Brain microvascular endothelial cell (primary cell): ENCODE measurements at places on chromosomes 3 and 15.

DNA sequence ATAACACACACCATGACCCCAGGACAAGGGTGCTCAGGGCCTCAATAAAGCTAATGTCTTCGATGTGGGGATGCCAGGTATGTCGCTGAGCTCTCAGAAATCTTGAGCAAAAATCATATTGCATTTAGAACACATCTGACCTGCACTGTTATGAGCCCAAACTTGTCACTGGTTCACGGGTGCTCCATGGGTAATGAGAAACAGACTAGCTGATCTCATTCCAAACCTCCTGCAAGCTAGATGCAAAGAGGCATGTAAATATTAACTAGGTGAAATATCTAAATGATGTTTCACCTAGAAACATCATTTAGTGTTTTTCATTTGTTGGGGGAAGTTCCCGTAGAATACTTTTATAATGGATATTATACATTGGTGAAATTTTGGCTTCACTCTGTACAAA is 549.4 kb downstream of the OCA2 start:
- DNase-seq, result no peak

- DNase-seq, result no peak
Observed at GRCh38 chr3:58955308-58955707, 94.5 kb downstream of the CFAP20DC start.

GRCh38 chr3:193879864-193880242 is 256.1 kb upstream of the HES1 start:
- no peak for DNase-seq

DNA sequence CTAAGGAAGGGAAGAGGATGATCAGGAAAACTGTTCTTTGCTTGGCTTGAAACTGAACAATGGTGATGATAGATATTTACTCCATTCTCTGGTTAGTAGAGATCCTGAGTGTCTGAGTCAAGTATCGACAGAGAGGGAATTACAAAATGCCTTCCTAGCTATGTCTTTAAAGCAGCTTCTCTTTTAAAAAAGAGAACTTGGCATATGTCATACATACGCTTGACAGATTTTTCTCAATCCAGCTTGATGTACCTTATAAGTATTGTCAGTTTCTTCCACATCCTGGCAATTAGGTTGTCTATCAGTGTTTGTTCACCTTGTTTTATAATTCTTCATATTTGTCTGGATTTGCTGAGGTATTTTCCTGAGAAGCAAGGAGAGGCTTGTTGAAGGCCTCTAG is 5.0 kb upstream of the EPHB1 start:
- no peak for DNase-seq

DNA sequence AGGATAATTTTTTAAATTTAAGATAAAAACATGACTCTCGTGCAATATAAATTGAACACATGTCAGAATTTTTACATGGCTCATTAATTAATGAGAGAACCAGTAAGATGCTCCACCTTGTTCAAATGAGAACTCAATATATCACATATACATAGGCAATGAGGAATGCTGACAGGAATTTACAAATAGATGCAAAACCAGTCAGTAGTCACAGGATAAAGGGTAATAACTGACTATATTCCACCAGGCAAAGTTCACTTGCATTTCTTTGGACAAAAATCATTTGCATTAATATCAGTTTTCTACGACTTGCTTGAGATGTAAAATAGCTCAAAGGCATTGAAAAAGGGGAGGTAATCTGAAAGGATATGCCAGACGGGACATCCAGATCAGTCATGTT is 139.4 kb downstream of the STAC start:
- no peak for DNase-seq

DNA sequence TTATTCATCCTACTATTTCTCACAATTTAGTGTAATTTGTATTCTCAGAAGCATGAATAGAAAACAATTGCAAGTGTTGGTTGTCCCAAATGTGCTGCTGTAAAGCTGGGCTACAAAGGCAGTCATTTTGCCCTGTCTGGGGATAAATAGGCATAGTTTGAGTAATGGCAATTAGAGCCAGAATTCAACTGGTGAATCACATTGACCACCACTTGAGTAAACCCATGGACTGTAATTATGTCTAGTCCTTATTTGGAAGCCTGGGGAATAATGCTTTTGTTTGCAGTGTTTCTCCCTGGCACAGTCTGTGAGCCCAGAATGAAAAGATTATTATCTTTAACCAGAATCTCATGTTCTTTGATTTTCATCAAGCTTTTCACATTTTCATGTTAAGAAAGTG is 30.5 kb upstream of the CHL1 start:
- no peak for DNase-seq

DNA sequence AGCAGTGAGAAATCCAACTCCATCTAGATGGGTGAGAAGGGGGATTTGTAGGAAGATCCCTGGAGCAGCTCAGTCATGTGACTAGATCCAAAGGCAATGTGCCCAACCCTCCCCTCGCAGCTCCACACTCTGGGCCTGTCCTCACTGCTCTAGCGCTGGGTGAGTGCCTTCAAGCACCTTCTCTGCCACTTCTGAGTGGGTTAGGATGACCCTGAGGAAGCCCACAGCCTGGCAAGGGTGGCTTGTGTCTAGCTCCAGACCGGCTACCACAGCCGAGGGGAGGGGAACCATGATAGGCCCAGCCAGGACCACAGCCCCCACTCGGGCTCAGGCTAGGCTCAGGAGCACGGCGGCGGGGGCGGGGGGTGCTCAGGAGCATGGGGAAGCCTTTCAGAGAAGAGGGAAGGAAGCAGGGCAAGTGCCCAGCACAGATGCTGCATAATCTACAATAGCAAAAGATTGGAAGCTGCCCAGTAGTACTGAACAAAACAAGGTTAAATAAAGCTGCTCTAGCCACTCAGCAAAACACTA is 1.7 kb downstream of the SPATA12 start:
- DNase-seq, result no peak

DNA sequence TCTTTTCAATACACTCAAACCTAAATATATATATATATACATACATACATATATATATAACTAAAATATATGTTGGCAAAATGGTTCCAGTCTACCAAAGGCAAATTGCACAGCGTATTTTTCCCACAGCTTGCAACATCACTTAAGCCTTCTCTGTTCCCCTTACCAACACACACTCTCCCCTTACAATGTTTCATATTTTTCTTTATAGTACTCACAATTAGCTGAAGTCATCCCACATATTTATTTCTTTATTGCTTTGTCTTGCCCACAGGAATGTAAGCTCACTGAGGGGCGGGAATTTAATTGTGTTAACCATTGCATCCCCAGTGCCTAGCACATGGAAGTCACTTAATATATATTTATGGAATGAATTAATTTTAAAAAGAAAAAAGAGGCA is 288.3 kb downstream of the ULK4 start:
- DNase-seq, result no peak

DNA sequence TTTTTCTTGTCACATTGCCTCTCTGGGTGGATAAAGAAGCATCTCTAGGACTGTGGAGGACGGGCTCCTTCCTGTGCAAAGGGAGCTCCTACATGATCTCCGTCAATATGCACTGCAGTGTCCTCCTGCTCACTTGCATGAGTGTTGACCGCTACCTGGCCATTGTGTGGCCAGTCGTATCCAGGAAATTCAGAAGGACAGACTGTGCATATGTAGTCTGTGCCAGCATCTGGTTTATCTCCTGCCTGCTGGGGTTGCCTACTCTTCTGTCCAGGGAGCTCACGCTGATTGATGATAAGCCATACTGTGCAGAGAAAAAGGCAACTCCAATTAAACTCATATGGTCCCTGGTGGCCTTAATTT is 478 bp downstream of the GPR15 start:
- DNase-seq, result no peak

GRCh38 chr3:157582637-157582973 is 79.4 kb upstream of the VEPH1 start:
- DNase-seq, result no peak

DNA sequence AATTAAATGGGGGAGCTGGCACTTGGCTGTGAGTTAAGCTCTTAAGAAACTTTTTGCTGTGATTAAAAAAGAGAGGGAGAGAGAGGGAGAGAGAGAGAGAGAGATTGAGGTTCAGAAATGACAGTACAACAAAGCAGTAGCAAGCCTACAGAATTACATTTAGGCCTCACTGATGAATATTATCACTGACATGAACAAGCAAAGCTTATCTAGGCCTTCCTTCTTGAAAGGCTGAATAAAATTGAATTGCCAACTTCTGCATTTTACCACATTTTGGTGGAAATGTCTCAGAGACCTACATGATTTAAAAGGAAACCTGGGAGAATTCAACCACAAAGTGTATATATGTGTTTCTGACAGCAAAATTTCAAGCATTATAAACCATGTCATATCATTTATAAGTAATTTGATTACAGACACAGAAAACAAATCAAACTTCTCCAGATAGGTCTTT is 530.8 kb downstream of the SOX2 start:
- DNase-seq, result no peak

DNA sequence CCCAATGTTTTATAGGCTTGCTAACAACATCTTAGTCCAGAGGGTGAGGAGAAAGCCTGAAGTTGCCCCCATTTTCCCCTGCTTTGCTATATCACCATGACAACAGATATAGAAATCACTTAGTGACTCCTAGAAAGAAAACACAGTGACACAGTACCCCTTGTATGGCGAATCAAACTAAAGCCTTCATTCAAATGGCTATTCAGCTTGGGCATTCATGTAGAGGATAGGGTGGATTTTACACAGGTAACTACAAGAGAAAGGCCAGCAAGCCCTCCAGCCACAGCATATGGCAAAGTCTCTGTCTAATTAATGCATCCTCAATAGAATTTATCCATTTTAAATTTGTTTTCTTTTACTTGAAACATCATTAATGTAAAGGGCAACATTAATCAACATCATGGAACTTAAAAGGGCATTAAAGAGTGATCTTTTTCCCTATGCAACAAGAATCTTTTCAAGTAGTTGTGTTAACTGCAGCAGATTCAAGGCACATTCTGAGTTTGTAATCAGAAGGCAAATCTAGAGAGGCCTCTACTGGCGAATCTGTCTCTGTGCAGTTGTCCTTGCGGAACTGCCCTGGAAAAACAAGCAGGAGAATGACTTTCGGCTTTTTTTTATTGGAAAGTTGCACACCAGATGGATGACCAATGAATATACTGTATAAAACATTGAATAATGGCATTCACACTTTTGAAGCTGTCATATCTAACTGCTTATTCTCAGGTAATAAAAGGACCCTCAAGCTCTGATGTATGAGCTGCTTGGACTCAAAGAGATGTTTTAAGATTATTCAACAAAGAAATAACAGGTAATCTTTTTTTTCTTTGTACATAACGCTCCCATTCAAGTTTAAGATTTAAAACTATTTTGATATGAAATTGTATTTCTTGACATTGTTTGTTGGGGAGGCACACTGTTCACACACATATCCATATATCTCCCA is 621.7 kb upstream of the AGTR1 start:
- DNase-seq, result peak; percentile 67

GRCh38 chr3:169467751-169468150 is 195.8 kb downstream of the MECOM start:
- DNase-seq, result no peak

DNA sequence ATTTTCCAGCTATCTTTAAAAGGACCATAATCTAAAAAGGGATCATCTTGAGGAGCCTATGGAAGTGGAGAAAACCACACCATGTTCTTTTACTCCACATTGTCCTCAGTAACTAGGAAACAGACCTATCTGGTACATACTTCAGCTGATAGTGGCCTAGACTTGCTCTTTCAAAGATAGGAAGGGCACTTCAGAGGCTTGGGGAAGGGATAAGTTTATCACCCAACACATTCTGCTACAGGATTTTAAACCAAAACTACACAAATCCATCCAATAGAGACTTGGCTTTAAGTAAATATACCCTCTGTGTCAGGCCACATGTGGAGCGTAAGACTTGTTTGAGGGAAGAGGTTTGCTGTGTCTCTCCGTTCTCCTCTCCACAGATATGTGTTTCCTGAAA is 35.4 kb downstream of the CP start:
- no peak for DNase-seq

GRCh38 chr3:196178993-196179379 is 32.2 kb downstream of the ZDHHC19 start:
- no peak for DNase-seq

DNA sequence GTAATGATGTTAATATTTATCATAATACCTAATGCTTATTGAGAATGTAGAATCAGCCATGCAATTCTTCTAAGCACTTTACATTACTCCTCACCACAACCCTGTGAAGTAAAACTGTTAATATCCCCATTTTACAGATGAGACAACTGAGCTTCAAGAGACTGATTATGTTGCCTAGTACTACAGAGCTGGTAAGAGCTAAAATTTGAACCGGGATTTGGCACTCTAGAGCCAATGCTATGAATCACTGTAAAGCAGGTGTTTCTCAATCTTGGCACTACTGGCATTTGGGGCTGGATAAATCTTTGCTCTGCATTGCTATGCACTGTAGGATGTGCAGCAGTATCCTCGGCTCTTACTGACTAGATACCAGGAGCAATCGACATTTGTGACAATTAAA is 367.7 kb downstream of the MAGI1 start:
- no peak for DNase-seq

DNA sequence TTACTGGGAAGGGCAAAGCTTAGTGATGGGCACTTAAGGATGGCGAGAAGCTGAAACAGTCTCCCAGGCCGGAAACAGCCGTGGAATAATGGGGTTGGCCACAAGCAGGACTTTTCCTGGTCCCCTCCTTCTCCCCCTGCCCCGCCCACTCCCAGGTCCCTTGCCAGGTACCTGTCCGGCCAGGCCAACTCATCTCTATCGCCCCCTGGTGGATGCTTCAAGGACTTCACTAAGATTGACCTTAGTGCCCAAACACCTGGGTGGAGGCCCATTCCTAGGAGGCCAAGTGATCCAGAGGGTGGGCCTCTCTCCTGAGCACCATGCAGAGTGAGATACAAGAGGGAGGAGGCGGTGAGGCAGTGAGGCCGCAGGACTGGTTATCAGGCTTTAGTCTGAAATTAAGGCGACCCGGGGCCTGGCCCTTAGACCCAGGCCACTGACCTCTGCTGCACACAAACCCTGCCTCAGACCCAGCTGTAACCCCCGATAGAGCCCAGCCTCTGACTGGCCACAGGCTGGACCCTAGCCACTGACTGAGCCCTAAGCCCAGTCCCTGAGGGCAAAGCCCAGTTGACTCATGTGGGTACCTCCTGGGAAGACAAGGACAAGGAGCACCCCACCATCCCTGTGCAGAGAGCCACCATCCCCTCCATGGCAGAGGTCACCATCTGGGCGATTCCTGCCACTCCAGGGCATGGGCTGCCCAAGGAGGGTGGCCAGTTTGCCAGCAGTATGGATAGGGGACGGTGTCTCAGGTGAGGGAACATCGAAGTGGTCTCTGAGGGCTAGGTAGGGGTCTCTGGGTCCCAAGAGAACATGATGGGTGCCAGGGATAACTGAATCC is 37.6 kb downstream of the VIPR1 start:
- no peak for DNase-seq

DNA sequence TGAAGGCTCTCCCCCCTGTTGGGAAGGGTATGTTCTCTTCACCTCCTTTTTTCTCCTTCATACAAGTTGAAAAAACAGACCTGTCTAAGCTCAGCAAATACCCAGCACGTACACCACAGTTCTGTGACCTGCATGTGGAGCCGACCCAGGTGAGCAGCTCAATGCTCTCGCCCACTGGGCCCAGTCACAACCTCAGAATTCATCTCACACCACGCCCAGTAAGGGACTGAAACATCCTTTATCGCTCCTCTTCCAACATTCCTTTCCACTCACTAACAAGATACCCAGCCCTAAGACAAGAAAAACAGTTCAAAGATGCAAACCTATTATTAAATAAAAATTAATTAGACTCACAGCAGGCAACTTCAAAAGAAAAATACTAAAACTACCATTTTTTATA is 68.9 kb downstream of the FOXP1 start:
- no peak for DNase-seq
